ENCODE measurements at places on chromosomes 5 and 9.

- DNase-seq, result no peak
Measured at GRCh38 chr5:140222416-140222815, 47.4 kb downstream of the CYSTM1 start.

GRCh38 chr5:76576996-76577395 lies 46.2 kb downstream of the F2RL2 start:
- no peak for DNase-seq

DNA sequence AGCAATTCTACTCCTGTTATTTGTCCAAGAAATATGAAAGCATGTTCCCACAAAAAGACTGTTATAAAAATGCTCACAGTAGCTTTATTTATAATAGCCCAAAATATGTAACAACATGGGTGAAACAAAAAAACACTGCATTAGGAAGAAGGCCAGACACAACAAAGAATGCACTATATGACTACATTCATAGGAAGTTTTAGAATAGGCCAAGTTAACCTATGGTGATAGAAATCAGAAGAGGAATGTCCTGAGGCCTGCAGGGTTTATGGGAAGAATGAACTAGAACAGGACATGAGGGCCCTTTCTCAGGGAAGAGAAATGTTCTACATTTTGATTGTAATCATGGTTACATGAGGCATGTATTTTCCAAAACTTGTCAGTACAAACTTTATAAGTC lies 24.7 kb upstream of the TAS2R1 start:
- DNase-seq, result no peak

GRCh38 chr9:128568470-128569078 lies 16.2 kb downstream of the SPTAN1 start:
- DNase-seq, result no peak

DNA sequence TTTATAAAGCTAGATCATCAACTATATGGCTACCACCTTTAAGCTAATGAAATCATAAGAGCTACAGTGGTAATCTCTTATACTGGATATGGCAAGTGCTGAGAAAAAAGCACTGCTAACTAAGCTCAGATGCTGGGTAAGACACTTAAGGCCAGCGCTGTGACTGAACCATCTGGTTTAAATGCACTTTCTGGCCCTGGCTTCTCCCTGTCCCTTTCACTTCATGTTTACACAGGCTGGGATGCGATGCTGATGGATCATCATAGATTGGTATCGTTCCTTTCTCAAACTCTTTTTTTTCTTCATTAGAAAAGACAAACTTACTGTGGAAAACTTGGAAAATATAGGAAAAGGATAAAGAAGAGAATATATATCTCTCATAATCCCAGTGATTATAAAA lies 52.3 kb downstream of the KIF24 start:
- no peak for DNase-seq
